ENCODE measurements at places on chromosomes 13 and 19.

GRCh38 chr13:50970956-50971355 lies 61.4 kb downstream of the RNASEH2B start:
- DNase-seq: no peak

- no peak for DNase-seq
Measured at GRCh38 chr13:92727118-92727517, 499.5 kb upstream of the GPC6 start.

- DNase-seq: no peak
Measured at GRCh38 chr13:73412933-73413332, 354.1 kb downstream of the KLF5 start.

GRCh38 chr13:50214514-50214913 lies 199.3 kb downstream of the KCNRG start:
- DNase-seq: no peak

DNA sequence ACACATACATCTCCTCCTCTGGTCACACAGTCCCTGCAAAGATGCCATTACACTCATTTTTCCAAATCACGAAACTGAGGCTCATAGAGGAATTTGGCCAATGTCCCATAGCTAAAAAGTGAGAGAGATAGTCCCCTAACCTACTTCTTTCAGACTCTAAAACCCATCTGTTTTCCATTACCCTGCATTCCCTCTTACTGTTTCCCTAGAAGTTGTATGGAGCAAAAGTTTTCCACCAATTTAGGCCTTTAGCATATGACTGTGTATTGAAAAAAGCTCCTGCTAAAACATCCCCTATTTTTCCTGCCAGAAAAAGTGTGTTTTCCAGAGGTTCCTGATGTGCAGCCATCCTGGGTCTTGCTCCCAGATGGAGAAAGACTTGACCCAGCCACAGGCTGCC lies 16.3 kb downstream of the SERP2 start:
- no peak for DNase-seq
